ENCODE measurements at places on chromosomes 13 and 19.

DNA sequence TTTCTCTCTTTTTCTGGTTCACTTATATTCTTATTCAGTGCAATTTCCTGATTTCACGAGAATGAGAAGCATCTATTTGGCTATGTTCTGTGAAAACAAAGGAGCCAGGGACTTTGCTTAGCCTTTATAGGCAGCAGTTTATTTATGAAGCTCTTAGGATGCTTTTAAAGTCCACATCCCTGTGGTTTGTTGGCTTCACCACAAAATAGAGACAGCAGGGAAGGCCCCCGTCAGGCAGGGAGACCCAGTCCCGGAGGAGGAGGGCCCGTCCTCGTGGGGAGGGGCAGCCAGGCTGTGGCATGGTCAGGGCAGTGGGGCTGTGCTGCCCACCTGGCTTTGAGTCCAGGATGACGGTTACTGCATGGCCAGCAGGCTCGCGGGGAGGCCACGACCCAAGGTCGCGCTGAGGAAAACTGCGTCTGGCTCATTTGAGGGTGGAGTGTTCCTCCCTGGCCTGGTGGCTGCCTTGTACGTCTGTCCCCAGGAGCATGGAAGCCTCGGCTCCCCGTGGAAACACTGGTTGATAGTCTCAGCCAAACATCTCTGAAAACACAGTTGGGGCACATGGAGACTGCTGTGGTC is 92.7 kb downstream of the ATP11A start:
- no peak for DNase-seq

- no peak for DNase-seq
These were observed 43.6 kb downstream of the SLAIN1 start for GRCh38 chr13:77740931-77741596.

- no peak for DNase-seq
These were observed 13.2 kb downstream of the LNX2 start for GRCh38 chr13:27607125-27607524.

DNA sequence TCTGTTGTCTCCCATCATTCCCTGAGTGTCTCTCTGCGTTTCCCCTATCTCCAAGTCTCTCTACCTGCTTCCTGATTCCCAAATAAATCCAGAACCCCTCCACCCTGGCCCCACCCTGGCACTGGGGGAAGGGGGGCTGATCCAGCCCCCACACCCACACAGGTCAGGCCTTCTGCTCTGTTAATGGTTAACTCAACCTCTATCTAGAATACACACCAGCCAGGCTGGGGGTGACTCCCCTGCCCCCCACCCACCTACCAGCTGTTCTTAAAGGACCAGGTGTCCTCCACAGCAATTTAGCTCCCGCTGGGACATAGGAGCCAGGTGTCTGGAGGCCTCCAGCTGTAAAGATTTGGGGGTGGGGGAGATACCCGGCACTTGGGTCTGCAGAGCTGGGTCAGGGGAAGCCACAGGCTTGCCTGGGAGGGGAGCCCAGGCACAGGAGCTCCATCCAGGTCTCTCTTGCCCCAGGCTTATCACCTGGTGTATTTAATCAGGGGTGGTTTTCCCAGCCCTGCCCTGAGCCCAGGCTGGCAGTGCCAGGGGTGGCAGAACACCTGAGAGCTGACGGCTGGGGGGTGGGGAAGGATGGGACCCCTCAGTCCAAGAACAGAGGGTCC is 3.9 kb downstream of the IRF2BP1 start:
- no peak for DNase-seq

DNA sequence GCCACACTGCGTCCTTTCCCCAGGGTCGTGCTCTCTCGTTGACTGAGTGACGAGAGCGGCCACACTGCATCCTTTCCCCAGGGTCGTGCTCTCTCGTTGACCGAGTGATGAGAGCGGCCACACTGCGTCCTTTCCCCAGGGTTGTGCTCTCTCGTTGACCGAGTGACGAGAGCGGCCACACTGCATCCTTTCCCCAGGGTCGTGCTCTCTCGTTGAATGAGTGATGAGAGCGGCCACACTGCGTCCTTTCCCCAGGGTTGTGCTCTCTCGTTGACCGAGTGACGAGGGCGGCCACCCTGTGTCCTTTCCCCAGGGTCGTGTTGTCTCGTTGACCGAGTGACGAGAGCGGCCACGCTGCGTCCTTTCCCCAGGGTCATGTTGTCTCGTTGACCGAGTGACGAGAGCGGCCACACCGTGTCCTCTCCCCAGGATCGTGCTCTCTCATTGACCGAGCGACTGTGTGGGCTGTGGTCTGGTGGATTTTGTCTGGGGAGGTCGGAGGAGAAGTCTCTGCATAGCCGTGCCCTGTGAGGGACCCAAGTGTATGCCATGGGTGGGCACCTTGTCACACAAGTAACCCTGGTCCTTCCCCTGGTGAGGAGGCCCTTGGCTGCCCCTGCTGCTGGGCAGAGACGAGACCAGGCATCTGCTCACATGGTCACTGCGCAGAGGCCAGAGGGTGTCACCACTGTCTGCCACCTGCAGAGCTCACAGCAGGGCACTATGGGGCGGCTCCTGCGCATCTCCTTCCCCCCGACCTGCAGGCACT is 107.7 kb downstream of the KDM4B start:
- DNase-seq: no peak

- peak; percentile 27 for DNase-seq
These were observed 2.5 kb downstream of the ZNF552 start for GRCh38 chr19:57812226-57812625.

GRCh38 chr13:99103536-99103935 is 97.1 kb upstream of the UBAC2 start:
- no peak for DNase-seq

GRCh38 chr19:13008926-13009787 is 13.9 kb downstream of the NFIX start:
- no peak for DNase-seq

DNA sequence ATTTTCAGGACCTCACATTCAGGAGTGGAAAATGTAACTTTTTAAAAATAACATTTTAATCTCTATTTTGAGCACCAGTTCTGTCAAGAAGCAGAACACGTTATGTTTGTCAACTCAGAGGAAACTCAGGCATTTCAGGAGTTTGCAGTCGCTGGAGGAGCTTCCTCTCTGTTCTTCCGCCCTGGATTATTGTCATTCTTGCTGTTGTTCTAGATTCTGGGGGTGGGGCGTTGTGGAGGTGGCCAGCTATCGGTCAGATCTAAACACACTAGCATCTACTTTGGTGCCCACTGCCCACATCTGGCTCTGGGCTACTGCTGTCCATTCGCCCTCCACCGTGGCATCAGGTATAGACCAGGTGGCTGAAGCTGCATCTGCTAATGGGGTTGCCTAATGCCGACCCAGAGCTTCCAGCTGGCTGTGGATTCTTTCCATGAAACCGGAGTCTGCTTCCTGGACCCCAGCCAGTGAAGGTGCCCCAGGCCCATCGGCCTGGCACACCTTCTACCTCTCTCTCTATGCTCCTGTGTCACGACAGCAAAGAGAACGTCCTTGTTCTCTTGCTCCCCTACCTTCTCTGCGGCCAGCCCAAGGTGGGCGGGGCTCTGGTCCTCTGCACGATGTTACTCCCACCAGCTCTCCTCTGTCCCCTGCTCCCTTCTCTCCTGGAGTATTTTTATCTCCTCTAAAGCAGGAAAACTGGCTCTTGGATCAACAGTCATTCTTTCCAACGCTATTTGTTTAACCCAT is 36.7 kb upstream of the DGKH start:
- DNase-seq: no peak
